ENCODE measurements at places on chromosomes 1 and 21.

GRCh38 chr1:14824314-14824915 is 225.9 kb downstream of the KAZN start:
- no peak for DNase-seq

DNA sequence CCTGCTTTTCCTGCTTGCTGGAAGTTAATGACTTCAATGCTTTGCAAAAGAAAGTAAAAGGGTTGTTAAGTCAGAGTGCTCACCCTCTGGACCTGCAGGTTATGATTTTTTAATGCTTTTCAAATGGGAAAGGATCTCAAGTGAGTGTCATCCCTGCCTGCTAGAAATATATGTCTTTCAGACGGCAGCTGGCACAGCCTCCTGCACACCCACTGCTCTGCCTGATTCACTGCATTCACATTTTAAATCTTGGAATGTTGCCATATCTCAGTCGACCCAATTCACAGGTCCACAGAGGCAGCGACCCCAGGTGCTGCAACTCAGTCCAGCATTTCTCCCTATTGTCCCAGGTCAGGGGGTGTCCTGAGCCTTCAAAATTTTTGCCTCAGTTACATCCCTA is 10.7 kb downstream of the DUSP23 start:
- no peak for DNase-seq

DNA sequence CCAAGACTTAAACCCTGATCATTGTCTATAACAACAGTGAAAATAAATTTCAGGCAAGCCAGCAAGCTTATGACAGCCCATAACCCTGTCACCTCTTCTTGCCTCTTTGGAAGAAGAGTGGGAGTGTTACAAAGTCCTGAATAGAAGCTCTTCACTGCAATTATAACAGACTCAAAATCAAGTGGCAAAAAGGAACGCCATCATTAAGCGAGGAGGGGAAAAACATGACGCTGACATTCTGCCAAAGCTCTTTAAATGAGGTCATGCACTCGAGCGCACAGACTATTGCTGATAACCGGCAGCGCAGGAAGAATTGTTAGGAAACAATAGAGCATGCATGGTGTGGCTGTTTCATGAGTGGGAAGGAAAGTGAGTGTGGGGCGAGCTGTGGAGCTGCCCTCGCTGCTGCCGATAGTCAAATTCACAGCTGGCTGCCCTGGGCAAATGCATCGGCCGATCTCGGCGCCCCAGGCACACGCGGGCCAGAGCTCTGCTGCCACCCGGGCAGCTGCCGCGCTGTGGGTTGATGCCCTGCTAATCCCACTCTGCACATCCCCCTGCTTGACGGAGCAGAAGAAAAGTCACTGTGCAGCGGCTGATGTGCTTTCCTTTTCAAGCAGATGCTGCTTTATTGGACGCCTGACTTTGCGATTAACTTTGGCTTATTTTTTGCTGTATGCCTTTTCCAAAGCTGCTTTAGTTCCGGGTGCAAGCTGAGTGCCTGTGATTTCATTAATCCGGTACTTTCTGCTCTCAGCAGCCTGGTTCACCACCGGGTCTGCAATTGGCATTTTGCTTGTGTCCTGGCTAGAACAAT is 102.4 kb upstream of the ST6GALNAC5 start:
- no peak for DNase-seq

GRCh38 chr1:236795757-236796667 is 920 bp downstream of the MTR start:
- DNase-seq, result peak; percentile 54

GRCh38 chr1:9106286-9106685 is 22.6 kb downstream of the GPR157 start:
- no peak for DNase-seq

DNA sequence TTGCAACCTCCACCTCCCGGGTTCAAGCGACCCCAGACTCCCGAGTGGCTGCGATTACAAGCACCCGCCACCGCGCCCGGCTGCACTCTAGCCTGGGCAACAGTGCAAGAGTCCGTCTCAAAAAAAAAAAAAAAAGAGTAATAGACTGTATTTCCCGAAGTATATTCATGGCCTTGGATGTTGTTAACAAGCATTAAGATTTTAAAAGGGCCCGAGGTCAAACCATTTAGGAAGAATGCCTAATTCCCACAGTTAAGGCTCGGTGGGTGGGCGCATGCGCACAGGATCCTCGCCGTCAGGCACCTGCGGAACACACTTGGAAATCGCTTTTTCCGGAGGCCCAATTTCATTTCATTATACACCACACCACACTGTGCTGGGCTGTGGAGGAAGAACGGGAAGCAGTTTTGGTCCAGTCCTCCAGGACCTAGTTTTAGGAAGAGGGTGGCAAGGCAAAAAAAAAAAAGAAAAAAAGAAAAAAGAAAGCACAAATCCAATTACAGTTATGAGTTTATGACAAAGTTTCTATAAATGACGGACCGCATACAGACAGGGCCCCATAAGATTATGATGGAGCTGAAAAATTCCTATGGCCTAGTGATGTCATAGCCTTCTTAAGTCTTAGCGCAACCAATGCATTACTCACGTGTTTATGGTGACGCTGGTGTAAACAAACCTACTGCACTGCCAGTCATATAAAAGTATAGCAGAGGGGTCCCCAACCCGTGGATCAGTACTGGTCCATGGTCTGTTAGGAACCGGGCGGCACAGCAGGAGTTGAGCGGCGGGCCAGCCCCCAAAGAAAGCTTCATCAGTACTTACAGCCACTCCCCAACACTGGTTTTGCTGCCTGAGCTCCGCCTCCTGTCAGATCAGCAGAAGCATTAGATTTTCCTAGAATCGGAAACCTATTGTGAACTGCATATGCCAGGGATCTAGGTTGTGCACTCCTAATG is 38.2 kb downstream of the H3-3A start:
- DNase-seq, result peak; percentile 60

- no peak for DNase-seq
These were observed 126.4 kb downstream of the LRRC7 start for GRCh38 chr1:69693921-69694675.
